T-helper 17 cell (primary cell): ENCODE measurements at places on chromosomes 7 and 10.

GRCh38 chr10:79327090-79327457 is 20.2 kb upstream of the PPIF start:
- no peak for DNase-seq

DNA sequence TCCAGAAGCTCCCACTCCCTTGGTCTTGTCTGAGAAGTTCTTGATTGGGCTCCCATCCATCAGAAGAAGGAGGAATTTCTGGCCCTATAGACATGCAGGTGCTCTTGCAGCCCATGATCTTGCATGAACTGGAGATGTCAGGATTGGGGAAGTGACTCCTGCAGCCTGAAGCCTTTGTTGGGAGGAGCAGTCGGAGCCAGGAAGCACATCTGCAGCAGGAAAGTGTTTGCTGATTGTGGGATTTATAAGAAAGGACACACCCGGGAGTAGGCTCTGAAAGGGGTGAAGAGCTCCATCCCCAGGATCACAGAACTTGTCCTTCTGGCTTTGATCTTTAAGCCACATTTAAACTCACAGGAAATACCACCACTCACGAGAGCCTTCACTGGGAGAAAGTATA is 185.2 kb downstream of the DYNC1I1 start:
- DNase-seq, result no peak

GRCh38 chr7:27184337-27185012 is 557 bp downstream of the HOXA11 start:
- DNase-seq, result no peak

GRCh38 chr7:2104107-2104710 is 128.5 kb downstream of the MAD1L1 start:
- DNase-seq, result no peak

DNA sequence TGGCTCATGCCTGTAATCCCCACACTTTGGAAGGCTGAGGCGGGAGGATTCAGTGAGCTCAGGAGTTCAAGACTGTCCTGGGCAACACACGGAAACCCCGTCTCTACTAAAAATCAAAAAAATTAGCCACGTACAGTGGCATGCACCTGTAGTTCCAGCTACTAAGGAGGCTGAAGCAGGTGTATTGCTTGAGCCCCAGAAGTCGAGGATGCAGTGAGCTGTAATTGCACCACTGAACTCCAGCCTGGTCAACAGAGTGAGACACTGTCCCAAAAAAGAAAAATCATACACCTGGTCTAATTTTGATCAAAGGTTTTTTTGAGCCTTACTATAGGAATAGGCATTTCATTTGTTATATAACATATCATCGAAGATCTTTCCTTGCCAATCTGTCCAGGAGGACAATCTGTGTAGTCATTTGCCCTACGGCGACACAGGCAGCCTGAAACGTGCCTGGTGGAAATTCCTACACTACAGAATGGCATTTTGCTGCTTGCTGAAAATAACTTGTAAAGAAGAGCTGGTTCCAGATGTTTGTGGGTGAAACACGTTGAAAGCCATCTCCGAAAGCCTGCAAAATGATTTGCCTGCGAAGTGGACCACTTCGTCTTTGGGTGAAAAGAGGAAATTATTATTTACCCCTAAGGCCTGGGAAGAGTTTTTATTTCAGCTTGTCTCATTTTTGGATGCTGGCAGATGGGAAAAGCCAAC is 31.3 kb upstream of the GDI2 start:
- DNase-seq, result no peak

- DNase-seq, result no peak
These were observed 25.8 kb upstream of the AKR1C3 start for GRCh38 chr10:5068274-5068984.

DNA sequence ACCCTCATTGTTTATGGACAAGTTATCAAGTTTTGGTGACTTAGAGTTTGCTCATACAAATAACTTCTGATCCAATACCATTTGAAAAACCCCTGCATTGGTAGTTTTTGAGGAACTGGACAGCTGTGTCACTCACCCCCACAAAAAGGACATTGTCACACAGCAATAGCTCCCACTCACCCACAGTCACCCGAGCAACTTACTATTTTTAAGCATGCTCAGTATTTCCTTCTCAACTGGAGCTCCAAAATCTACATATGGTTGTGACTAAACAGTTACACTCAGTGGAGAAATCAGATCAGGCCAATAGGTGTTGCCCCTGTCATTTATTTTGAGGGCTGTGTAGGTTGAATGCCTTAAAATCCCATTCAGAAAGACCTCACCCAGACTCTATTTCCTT is 165.2 kb upstream of the AUTS2 start:
- DNase-seq, result no peak
